Hepatocyte (in vitro differentiated cells): ENCODE measurements at places on chromosomes 7 and 10. TPM values are rescaled to one million over a fixed set of nuclear protein-coding genes. Genes with fewer than 3 reads are reported as not detected.

CRHR2 gene
- not detected in 2 replicates for total RNA-seq

ADAM12 gene
- 8.1 and 11.3 TPM in 2 replicates for total RNA-seq

PLEKHS1 gene
- total RNA-seq: 0.23 TPM in 1 of 2 replicates, not detected in the other

DNA sequence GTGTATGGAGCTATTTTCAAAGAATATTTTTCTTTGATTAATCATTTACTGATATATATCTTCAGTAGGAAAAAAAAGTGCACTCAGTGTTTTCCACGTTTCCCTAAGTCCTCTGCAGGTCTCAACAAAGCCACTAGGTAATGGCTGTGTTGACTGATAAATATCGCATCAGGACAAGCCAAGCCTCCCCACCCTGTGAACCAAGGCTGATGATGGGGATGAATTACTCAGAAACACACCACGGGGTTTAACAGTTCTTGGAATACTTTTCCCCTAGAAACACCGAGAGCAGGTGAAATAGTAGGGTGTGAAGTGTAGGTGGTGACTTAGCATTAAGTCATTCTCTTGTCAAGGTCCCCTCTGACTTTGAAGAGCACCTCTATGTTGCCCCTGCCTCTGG is 423.5 kb upstream of the IGFBP3 start:
- DNase-seq: no peak

GRCh38 chr7:44325201-44325671 is at the start of gene CAMK2B:
Gene CAMK2B (minus strand): TSS chr7:44325594. CDS start chr7:44325421, 173 bp downstream.
- DNase-seq: no peak

GRCh38 chr10:30359373-30360206 is 10.5 kb upstream of the MTPAP start:
- DNase-seq: peak; percentile 73

- no peak for DNase-seq
Measured at GRCh38 chr10:101614663-101615524, 26.8 kb downstream of the DPCD start.

DNA sequence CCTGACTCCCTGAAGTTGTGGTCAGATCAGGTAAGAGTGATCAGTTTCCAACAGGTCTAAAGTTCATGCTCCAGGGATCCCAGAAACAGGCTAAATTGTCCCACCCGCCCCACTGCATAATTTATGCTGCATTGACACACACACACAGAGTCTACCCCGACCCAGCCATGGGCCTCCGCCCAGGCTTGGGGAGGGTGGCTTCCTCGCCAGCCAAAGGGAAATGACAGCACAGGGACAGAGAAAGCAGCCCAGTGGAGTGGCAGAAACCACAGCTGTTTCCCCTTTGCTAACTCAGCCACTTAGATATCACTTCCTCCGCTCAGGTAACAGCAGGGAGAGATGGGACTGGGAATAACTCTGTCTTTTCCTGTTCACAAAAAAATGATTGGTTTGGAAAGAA is 9.4 kb downstream of the SH3PXD2A start:
- DNase-seq: no peak

- DNase-seq: no peak
Measured at GRCh38 chr10:74223755-74224529, 72.9 kb downstream of the ADK start.
